ENCODE measurements at places on chromosomes 7 and 10.

DNA sequence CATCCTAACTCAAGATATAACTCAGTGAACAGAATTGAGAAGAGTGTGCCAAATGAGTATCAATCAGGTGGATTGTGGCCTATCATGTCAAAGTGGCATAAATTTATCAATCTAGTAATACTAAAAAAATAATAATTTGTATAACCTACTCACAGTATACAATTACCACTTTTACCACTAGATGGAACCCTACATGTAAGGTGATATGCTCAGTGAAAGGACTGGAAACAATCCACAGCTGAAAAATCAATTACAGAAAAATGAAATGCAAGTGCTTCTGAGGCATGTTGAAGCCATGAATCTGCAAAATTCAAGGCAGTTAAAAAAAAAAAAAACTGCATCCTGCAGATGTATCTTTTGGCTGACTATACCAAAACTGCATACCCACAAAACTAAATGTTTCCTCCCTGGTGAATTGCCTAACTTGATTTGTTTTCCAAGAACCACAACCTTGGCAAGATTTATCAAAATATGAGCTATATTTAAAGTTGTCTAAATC is 13.9 kb downstream of the ARHGAP19 start:
- no peak for DNase-seq

GRCh38 chr7:22435720-22436119 is 64.3 kb downstream of the STEAP1B start:
- DNase-seq: no peak

GRCh38 chr7:43461349-43462024 is 121.4 kb upstream of the STK17A start:
- no peak for DNase-seq

DNA sequence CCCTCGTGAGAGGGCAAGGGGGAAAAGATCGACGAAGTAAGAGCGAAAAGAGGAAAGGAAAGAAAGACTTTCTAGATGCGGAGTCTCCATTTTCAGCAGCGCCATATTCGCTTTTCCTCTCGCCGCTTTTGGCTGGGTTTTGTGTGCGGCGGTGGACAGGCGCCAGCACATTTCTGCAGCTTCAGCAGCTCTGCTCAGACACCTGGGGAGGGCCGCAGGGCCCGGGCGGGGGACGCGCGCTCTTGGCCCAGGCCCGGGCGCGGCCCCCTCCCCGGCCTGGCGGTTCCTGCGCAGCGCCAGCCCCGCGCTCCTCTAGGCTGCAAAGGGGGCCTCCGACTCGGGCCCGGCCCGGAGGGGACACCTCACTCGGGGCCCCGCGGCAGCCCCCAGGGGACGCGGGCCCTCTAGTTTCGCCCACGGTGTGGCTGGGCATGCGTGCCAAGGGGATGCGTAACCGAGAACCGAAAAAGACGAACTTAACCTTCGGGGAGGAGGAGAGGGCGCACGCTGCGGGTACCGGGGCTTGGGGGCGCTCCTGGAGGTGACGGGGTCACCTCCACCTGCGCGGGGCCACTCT is 34.5 kb upstream of the EBLN1 start:
- peak; percentile 79 for DNase-seq
